Fibroblast of mammary gland (primary cell): ENCODE measurements at places on chromosomes 4 and X.

DNA sequence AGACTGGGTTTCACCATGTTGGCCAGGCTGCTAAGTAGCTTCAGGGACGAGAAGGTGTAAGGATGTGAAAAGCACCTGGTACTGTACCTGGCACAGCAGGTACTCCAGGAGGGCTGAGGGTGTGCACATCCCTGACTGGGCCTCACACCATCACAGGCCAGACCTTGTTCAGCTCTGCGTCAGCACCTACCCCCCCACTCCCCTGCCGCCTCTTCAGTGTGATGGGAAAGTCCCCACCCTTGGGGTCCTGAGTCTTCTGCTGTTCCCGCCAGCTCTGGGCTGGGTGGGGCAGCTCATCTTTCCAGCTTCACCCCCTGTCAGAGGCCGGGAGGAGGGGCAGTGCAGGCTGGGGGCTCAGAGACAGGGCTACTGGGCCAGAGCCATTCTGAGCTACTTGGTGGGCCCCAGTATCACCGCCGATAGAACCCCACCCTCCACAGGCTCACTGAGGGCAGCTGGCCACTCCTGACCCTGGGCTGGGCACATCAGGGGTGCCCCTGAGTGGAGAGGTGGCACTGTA is 6.7 kb upstream of the SH3BP2 start:
- DNase-seq, result no peak

DNA sequence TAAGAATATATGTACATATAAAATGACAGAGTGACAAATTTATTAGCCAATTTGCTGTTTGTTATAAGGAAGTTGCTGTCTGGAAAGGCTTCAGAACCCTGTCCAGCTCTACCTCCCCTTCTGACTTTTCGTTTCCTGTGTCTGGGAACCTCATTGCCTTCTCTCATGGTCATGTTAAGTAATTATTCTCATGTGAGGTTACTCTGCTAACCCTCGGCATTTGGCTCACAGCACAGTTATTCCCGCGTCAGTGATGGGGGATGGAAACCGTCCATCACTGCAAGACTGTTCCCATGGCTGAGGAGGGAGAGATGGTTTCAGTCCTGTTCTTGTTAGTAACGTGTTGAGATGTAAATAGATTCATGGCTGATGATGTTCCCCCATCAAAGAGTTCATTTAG is 11.9 kb downstream of the EDNRA start:
- DNase-seq, result peak; percentile 85

DNA sequence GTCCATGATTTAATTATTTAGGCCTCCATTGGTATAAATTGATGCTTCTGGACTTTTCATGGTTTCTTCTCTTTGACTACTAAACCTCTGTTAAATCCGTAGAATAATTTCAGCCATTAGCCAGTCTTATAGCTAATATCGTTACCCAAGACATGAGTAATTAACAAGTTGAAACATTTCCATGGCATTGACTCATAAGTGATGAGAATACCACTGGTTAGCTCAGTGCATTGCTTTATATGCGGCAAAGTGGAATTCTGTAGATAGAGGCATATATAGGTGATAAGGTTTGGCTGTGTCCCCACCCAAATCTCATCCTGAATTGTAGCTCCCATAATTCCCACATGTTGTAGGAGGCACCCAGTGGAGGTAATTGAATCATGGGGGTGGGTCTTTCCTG is 80.6 kb downstream of the VCX2 start:
- no peak for DNase-seq

GRCh38 chrX:65781845-65782244 is 114.4 kb downstream of the MSN start:
- DNase-seq, result no peak

- DNase-seq, result peak; percentile 82
Observed at GRCh38 chr4:153791746-153792617, 3.1 kb upstream of the SFRP2 start.

DNA sequence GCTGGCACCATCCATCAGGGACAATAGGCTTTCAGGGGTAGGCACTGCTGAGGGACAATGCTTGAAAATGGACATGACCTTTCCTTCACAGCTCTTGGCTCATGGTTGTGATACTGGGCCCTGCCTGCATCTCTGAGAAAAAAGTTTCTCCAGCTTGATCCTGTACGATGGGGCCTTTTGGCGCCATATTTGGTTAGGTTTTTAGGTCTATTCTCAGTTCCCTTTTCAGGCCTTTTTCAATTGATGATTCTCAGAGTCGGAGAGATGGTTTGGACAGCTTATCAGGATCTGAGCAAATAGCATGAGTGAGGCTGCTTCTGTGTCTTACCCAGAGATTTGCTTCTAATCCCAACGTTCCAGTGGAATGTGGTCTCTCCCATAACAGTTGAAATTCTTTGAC is 141.6 kb downstream of the ZNF518B start:
- DNase-seq, result no peak

DNA sequence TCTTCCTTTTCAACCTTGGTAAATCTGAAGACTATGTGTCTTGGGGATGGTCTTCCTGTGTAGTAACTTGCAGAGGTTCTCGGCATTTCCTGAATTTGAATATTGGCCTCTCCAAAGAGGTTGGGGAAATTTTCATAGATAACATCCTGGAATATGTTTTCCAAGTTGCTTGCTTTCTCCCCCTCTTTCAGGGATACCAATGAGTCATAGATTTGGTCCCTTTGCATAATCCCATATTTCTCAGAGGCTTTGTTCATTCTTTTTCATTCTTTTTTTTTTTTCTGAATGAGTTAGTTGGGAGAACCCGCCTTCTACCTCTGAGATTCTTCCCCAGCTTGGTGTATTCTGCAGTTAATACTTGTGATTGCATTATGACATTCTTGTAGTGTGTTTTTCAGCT is 549.2 kb upstream of the AMOT start:
- DNase-seq, result peak; percentile 31

GRCh38 chr4:169070071-169070894 is 60.2 kb upstream of the CBR4 start:
- DNase-seq, result peak; percentile 94

- DNase-seq, result no peak
Observed at GRCh38 chr4:76969495-76969894, 19.9 kb downstream of the SEPTIN11 start.

DNA sequence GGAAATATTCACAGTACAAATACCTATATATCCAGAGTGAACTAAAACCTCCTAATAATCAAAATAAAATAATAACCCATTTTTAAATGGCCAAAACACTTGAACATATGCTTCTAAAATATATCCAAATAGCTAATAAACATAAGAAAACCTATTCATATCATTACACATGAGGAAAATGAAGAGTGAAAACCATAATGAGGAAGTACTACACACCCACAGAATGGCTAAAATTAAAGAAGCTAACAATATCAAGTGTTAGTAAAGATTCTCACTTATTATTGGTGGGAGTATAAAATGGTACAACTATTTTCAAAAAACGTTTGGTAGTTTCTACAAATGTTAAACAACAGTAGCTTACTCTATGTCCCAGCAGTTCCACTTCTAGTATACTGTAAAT is 92.1 kb downstream of the KLHL13 start:
- DNase-seq, result no peak

- no peak for DNase-seq
Observed at GRCh38 chrX:1355131-1356046, 18.8 kb downstream of the IL3RA start.

DNA sequence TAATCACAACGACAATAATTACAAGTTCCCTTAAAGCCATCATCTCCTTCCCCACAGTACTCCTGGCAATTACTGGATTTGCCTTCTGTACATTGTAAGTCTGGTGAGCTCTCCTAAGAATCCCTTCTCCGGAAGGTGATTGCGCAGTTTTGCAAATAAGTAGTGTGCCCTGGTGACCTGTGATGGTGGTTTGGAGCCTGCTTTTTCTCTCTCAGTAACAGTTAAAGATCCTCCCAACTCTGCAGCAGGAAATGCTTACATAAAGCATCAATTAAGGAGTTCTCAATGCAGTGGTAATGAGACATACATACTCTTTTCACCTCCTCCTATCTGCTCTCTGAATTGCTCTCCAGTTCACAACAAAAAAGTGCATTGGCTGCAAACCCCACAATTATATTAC is 159.7 kb downstream of the SH2D1A start:
- no peak for DNase-seq

DNA sequence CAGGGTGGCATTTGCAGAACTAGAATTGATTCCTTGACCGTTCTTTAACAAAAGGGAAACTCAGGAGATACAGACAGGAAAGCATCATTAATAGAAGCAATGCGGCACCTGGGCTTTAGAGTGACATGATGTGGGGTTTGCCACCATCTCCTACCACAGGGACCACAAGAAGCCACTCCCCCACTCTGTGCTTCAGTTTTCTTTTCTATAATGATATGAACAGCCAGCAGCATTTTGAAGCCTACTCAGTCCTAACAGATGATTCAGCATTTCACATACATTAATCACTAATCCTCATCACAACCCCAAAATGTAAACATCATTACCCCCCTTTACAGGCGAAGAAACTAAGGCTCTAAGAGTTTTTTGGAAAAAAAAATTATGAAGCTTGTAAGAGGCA is 22.9 kb downstream of the CCDC149 start:
- DNase-seq, result peak; percentile 14

- peak; percentile 71 for DNase-seq
Observed at GRCh38 chr4:71293705-71294104, 45.1 kb upstream of the SLC4A4 start.
